ENCODE measurements at places on chromosomes 12 and 14.

- DNase-seq = no peak
These were observed 58.1 kb upstream of the DIO2 start for GRCh38 chr14:80269353-80269925.

DNA sequence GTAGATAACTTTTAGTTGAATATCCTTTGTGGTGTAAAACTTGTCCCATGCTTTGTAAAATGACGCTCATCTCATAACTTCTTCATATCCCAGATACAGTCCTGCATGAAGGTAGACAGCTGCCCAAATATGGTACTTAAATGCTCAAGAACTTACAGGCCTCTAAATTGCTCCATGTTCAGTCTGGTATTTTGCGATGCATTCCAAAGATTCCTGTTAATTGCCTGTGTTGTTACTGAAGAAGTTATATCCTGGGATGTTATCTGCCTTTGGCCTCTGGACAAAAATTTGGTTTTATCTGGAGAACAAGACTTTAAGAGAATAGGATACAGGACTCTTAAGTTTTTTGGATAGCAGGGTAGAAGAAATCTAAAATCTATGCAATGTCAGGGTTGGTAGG, 473.0 kb downstream of the PCNX1 start:
- DNase-seq = no peak

GRCh38 chr12:131803961-131804521, 24.2 kb upstream of the MMP17 start:
- DNase-seq = no peak

DNA sequence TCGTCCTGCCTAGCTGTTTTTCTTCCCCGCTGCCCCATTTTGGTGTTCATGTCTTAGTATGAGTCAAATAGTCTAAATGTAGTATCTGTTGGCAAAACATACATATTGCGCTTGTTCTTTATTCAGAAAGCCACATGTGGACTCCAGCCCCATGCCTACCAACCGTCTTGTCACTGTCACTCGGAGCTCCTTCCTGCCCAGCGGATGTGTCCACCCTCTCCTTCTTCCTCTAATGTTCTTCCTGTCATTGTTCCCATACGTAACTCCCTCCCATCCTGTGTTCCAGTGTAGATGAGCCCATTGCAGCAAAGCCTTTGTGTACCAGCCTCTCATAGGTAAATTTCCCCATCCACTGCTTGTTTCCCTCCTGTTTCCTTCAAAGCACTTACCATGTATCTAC, 120.5 kb downstream of the TMX1 start:
- DNase-seq = no peak

DNA sequence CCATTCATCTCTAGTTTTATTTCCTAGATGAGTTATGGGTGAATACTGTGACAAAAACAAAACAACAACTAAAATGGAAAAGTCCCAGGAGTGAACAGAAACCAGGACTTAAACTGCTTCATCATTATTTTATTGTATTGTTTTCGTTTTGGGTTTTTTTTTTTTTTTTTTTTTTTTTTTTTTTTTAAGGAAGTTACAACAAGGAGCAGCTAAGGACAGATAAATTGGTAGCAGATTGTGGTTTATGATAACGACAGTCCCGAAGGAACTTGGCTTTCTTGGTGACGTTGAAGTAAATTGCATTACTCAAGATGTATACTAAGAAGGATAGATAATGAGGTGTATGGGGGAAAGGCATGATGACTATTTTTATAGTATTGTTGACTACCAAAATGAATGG, 866.3 kb downstream of the NRXN3 start:
- no peak for DNase-seq

- no peak for DNase-seq
These were observed 10.3 kb upstream of the TRHDE start for GRCh38 chr12:72261885-72262284.

DNA sequence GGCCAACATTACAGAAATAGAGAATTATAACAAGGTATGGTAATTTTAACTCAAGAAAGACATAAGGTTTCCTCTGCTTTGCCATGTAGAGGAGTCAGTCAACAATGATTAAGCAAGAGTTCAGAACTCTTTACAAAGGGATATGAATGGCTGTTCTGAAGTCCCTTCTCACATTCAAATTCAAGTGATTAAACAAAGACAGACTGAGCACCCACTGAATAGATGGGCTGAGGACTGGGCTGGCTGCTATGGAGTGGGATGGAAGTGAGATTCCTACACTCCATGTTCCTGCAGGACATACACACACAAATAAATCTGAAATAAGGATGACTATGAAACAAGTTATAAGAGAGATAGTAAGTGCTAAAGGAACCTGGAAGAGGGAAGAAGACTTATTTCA, 199.0 kb upstream of the GRIP1 start:
- DNase-seq = no peak

GRCh38 chr12:106127338-106128126, 11.2 kb downstream of the NUAK1 start:
- DNase-seq = no peak
